ENCODE measurements at places on chromosomes 13 and 19.
A peak's percentile ranks its signal among the peaks of the same experiment; 100 is the strongest.

DNA sequence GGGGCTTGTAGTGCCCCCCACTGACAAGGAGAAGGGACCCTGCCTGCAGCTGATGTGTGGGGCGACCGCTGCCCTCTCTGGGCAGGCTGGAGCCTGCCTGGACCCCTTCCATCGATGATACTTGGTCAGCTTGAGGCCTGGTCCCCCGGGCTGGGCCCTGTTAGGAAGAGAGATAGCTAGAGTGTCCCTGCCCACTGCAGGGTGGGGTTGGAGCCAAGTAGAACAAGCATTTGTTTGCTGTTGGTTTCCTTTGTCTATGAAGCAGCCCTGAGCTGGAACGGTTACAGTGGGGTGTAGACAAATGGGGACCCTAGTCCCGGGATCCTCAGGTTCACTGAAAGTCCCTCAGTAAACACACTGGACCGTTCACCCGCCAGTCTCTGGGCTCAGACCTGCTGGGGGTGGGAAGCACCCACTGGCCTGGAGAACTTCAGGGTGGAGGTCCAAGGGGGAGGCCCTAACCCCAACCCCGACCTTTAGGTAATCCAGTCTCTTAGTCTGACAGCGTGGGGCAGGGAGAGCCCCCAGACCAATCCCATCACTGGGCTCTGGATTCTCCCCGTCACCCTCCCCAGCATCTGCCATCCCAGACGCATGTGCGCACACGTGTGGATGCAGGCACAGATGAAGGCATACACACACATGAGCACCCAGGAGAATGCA lies 204.8 kb upstream of the ZNF536 start:
- no peaks in the 10 kb centered on the region for H3K36me3 ChIP-seq
- H3K4me1 ChIP-seq: no peaks in the 10 kb centered on the region
- H3K27ac ChIP-seq: no peak overlapping the region
- ATAC-seq: no peak
- no peaks in the 10 kb centered on the region for H3K27me3 ChIP-seq

DNA sequence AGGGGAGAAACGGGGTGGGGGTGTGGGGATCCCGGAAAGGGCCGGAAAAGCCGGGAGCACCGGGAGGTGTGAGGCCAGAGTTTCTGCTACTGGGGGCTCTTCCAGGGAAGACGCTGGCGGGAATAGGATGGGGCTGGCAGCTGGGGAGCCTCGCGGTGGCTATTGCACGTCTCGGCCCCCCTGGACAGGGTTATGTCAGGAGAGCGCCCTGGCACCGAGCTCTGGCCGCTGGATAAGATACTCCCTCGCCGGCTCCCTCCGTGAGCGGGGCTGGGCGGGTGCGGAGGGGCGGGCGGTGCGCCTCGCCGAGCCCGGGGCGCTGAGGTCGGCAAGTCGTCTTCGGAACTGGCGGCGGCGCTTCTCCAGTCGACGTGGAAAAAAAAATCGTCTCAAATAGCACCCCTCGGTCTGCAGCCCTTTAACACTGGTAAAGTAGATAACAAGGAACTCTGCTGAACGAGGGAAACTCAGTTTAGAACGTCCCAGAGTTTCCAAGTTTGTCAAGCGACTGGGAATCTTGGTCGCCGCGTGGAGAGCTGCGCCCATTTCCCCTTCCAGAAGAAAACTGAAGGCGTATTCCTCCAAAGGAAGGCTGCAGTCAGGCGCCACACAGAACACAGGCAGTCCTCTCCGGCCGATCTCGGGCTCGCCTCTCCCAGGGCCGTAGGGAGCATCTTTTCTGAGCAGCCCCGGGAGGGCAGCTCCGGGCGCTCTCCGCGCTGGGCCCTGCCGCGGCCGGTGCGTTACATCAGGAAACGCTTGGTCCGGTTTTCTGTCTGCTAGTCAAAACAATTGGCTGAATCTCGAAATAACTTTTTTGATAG lies 115.1 kb downstream of the KCNRG start:
- peaks cover 27% of the 10 kb centered on the region for H3K27me3 ChIP-seq
- H3K4me1 ChIP-seq: peaks cover 58% of the 10 kb centered on the region
- H3K27ac ChIP-seq: peak overlapping the region; percentile 99
- H3K36me3 ChIP-seq: peaks cover 5% of the 10 kb centered on the region
- peak overlapping the region; percentile 87 for H3K4me3 ChIP-seq

- no peak overlapping the region for H3K4me3 ChIP-seq
- no peak overlapping the region for H3K27ac ChIP-seq
Observed at GRCh38 chr13:25840931-25841330, 210.9 kb downstream of the SHISA2 start.

GRCh38 chr13:59641817-59642216 lies 521.9 kb downstream of the DIAPH3 start:
- no peak overlapping the region for H3K27ac ChIP-seq
- no peak for ATAC-seq
- no peak overlapping the region for H3K4me3 ChIP-seq
- no peaks in the 10 kb centered on the region for H3K4me1 ChIP-seq
- no peaks in the 10 kb centered on the region for H3K27me3 ChIP-seq
- no peaks in the 10 kb centered on the region for H3K36me3 ChIP-seq

DNA sequence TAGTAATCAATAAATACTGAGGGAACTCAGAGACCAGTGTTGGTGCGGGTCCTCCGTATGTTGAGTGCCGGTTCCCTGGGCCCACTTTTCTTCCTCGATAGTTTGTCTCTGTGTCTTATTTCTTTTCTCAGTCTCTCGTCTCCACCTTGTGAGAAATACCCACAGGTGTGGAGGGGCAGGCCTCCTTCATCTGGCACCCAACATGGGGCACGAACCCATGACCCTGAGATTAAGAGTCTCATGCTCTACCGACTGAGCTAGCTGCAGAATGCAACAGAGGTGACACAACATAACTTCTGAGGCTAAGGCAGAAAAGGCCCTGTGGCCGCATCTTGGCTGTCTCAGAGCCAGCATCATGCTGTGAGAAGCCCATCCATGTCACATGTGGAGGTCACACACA lies 5.3 kb upstream of the ZNF613 start:
- H3K4me1 ChIP-seq: peaks cover 5% of the 10 kb centered on the region
- no peak for ATAC-seq
- H3K4me3 ChIP-seq: no peak overlapping the region
- peaks cover 19% of the 10 kb centered on the region for H3K36me3 ChIP-seq

- no peaks in the 10 kb centered on the region for H3K27me3 ChIP-seq
- H3K4me1 ChIP-seq: peaks cover 53% of the 10 kb centered on the region
- no peak overlapping the region for H3K27ac ChIP-seq
- peaks cover 46% of the 10 kb centered on the region for H3K36me3 ChIP-seq
- ATAC-seq: no peak
Observed at GRCh38 chr19:6274756-6275155, 5.0 kb downstream of the MLLT1 start.

- H3K27me3 ChIP-seq: no peaks in the 10 kb centered on the region
- peaks cover 73% of the 10 kb centered on the region for H3K4me1 ChIP-seq
- peaks cover 20% of the 10 kb centered on the region for H3K36me3 ChIP-seq
Observed at GRCh38 chr13:77300176-77301037, 26.5 kb downstream of the MYCBP2 start.

GRCh38 chr13:44739539-44739938 lies 163.4 kb upstream of the TSC22D1 start:
- peaks cover 4% of the 10 kb centered on the region for H3K27me3 ChIP-seq
- no peak overlapping the region for H3K4me3 ChIP-seq
- H3K4me1 ChIP-seq: no peaks in the 10 kb centered on the region
- no peak for ATAC-seq
- no peaks in the 10 kb centered on the region for H3K36me3 ChIP-seq

- ATAC-seq: no peak
- no peaks in the 10 kb centered on the region for H3K36me3 ChIP-seq
- peaks cover 41% of the 10 kb centered on the region for H3K27me3 ChIP-seq
Observed at GRCh38 chr13:23993680-23993985, 96.3 kb upstream of the C1QTNF9B start.

DNA sequence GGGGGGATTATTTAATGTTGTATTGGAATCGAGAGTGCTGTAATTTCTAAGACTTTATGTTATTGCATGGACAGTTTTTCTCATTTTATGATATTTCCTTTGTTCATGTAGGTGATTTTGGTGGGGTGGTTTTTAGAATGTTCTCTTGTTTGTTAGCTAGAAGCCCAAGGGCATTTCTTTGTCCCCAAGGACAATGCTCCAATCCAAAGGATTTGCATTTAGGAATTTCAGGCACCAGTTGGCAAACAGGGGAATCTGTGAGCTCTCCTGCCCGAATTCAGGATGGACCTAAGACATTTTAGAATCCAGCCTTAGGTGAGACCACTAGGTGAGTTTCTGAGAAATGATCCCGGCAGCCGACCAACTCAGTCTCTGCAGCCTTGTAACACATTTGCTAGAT lies 324.9 kb downstream of the KCNRG start:
- no peak overlapping the region for H3K4me3 ChIP-seq
- H3K36me3 ChIP-seq: peaks cover 9% of the 10 kb centered on the region
- ATAC-seq: no peak
- no peak overlapping the region for H3K27ac ChIP-seq
- peaks cover 17% of the 10 kb centered on the region for H3K27me3 ChIP-seq
- H3K4me1 ChIP-seq: peaks cover 6% of the 10 kb centered on the region

GRCh38 chr19:30668521-30669155 lies 296.5 kb downstream of the ZNF536 start:
- H3K27me3 ChIP-seq: peaks cover 16% of the 10 kb centered on the region
- no peak overlapping the region for H3K27ac ChIP-seq
- ATAC-seq: no peak
- no peak overlapping the region for H3K4me3 ChIP-seq
- H3K36me3 ChIP-seq: no peaks in the 10 kb centered on the region

DNA sequence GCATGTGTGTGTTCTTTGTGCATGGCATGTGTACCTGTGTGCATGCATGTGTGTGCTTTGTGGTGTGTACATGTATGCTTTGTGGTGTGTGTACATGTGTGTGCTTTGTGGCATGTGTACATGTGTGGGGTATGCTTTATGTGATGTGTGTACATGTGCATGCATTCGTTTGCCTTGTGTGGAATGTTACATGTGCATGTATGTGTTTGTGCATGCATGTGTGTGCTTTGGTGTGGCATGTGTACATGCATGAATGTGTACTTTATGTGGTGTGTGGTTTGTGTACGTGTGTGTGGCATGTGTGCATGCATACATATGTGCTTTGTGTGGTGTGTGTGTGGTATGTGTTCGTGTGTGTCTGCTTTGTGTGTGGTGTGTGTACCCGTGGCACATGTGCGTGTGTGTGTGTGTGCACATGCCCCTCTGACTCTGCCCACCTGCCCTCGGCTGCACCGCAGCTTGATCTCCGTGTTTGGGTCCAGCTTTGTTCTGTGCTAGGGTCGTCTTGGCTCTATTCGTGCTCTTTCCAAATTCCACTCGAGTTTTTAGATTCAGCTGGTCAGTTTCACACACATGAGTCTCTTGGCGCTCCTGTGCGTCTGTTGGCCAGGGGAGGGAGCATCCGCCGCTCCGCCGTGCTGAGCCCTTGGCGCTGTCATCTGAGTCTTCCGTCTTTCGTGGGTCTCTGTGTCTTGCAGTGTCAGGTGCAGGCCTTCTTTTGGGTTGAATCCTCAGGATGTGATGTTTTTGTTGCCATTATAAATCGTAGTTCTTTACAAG lies 46.5 kb upstream of the TFDP1 start:
- H3K27ac ChIP-seq: no peak overlapping the region
- no peak for ATAC-seq
- no peaks in the 10 kb centered on the region for H3K27me3 ChIP-seq
- peaks cover 4% of the 10 kb centered on the region for H3K4me1 ChIP-seq
- peaks cover 55% of the 10 kb centered on the region for H3K36me3 ChIP-seq
- H3K4me3 ChIP-seq: no peak overlapping the region

DNA sequence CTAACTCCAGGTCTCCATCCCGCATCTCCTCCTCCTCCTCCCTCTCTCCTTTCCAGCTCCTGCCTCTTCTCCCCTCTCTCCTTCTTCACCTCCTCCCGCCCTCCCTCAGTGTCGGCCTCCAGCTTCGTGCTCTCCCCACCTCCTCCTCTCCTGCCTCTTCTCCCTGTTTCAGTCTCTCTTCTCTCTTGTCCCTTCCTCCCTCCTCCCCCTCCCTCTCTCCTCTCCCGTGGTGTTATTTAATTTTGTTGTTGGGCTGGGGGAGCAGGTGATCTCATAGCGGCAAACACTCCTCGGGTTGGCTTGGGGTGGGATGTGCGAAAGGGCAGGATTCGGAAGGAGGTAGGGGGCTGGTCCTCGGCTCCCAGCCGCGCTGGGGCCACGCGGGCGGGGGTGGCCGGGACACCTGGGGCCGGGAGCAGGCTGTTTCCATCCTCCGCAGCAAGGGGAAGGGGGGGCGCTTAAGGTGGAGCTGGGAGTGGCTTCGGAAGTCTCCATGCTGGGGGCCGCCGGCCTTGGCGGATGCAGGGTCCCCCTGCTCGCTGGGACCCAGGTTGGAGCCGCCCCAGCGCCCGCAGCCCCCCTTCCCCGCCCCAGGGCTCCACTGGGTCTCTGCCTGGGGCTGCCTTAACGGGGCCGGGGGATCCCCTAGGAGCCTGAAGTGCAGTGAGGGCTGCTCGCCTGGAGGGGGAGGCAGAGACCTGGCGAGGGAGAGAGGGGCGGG lies at the start of gene CA11:
Gene CA11, minus strand, starts transcription at position 187 of the 721 bp plus-strand sequence. CDS start 555 bp downstream, outside the sequence.
- peak within 1 kb of the TSS; percentile 83 for H3K27ac ChIP-seq
- ATAC-seq: peak; percentile 92
- H3K36me3 ChIP-seq: no peaks in the 10 kb centered on the region
- peaks cover 45% of the 10 kb centered on the region for H3K4me1 ChIP-seq
- H3K27me3 ChIP-seq: no peaks in the 10 kb centered on the region

GRCh38 chr19:2533686-2534422 lies 57.9 kb downstream of the GADD45B start:
- H3K4me3 ChIP-seq: no peak overlapping the region
- peaks cover 14% of the 10 kb centered on the region for H3K36me3 ChIP-seq
- no peak for ATAC-seq
- H3K27ac ChIP-seq: peak overlapping the region; percentile 77

DNA sequence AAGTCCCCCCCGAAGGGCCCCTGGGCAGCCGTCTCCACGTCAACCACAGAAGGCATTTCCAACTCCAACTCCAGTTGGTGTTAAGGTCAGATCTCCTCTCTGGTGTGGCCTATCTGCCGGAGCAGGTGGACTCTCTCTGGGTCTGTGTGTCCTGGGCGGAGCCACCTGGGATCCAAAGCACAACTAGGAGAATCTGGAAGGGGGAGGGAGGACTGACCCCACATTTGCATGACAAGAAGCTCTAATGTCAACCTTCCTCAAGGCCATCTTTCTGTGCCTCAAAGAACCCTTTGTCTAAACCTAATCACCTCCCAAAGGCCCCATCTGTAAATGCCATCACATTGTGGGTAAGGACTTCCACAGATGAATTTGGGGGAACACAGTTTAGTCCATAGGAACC lies 381.5 kb downstream of the UQCRFS1 start:
- H3K27ac ChIP-seq: no peak overlapping the region
- no peak overlapping the region for H3K4me3 ChIP-seq
- H3K4me1 ChIP-seq: no peaks in the 10 kb centered on the region
- ATAC-seq: no peak
- H3K36me3 ChIP-seq: no peaks in the 10 kb centered on the region
- no peaks in the 10 kb centered on the region for H3K27me3 ChIP-seq

- H3K4me3 ChIP-seq: peak overlapping the region; percentile 98
- H3K27ac ChIP-seq: peak overlapping the region; percentile 100
- no peaks in the 10 kb centered on the region for H3K27me3 ChIP-seq
- peaks cover 52% of the 10 kb centered on the region for H3K4me1 ChIP-seq
- no peak for ATAC-seq
Observed at GRCh38 chr13:42992764-42993122, 702 bp upstream of the EPSTI1 start.

DNA sequence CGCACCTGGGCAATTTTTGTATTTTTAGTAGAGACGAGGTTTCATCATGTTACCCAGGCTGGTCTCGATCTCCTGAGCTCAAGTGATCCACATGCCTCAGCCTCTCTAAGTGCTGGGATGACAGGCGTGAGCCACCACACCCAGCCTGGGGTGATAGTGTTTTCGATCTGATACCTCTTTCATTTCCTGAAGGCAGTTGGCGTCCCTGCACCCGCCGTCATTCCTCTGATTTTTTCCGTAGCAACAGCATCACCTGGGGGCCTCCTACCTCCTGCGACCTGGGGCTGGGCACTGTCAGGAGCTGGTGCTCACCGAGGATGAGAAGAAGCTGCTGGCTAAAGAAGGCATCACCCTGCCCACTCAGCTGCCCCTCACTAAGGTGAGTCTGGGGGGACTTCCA lies 10.8 kb downstream of the CREB3L3 start:
- H3K4me3 ChIP-seq: no peak overlapping the region
- no peak overlapping the region for H3K27ac ChIP-seq
- H3K27me3 ChIP-seq: peaks cover 63% of the 10 kb centered on the region
- H3K36me3 ChIP-seq: no peaks in the 10 kb centered on the region

All from stimulated activated memory B cell treated with anti-CD40 and anti-IgM and Interleukin-4, amounts not matched to agents 10 μg/mL and 1 μg/mL and 100 μg/mL, for 72 hours (primary cell).